ENCODE measurements at places on chromosomes 5 and 9. TPM values are rescaled to one million over a fixed set of nuclear protein-coding genes. Genes with fewer than 3 reads are reported as not detected.

The DBH gene
- total RNA-seq: not detected

The ANKRD31 gene
- under 0.01 TPM for total RNA-seq

The PCDHA10 gene
- 0.14 TPM for total RNA-seq

The LAMC3 gene
- 2.1 TPM for total RNA-seq

The PCDHB5 gene
- 0.14 TPM for total RNA-seq

The SLC34A3 gene
- total RNA-seq: not detected

The OR1Q1 gene
- total RNA-seq: not detected

The GABRA6 gene
- total RNA-seq: 0.29 TPM

The LHX3 gene
- not detected for total RNA-seq

The ARRDC1 gene
- total RNA-seq: 24.1 TPM

The LRRC19 gene
- total RNA-seq: not detected

The SPEF2 gene
- 2.6 TPM for total RNA-seq

The RAB3C gene
- not detected for total RNA-seq

The FYB1 gene
- total RNA-seq: not detected

The DEPDC1B gene
- total RNA-seq: 0.44 TPM

The PRRC2B gene
- total RNA-seq: 109 TPM

The KIAA0825 gene
- 6.0 TPM for total RNA-seq

The OTP gene
- total RNA-seq: not detected

The ADRB2 gene
- 2.3 TPM for total RNA-seq

The GABRP gene
- 1.1 TPM for total RNA-seq

The BSPRY gene
- total RNA-seq: not detected

The SPINK5 gene
- not detected for total RNA-seq

The SPATA9 gene
- 0.57 TPM for total RNA-seq

The ZBTB6 gene
- total RNA-seq: 17.0 TPM

The IL3 gene
- not detected for total RNA-seq

The GARIN3 gene
- total RNA-seq: not detected

The SERF1B gene
- total RNA-seq: 7.2 TPM

The AGXT2 gene
- total RNA-seq: not detected

The PHF2 gene
- total RNA-seq: 17.6 TPM

The LURAP1L gene
- total RNA-seq: 14.6 TPM

The ESM1 gene
- 0.22 TPM for total RNA-seq

The SHISAL2B gene
- total RNA-seq: not detected

The PAPPA gene
- 357 TPM for total RNA-seq

The RASGEF1C gene
- not detected for total RNA-seq

The SLIT3 gene
- total RNA-seq: 0.66 TPM

The ABO gene
- total RNA-seq: not detected

The CDKN2AIPNL gene
- total RNA-seq: 45.4 TPM

The SUB1 gene
- 123 TPM for total RNA-seq

The SAXO1 gene
- not detected for total RNA-seq

The ITGA1 gene
- 237 TPM for total RNA-seq

The IL33 gene
- 175 TPM for total RNA-seq

The CCDC183 gene
- 0.22 TPM for total RNA-seq

The MELK gene
- 57.0 TPM for total RNA-seq

All from placental pericyte (primary cell).